ENCODE measurements at places on chromosomes 4 and X.

DNA sequence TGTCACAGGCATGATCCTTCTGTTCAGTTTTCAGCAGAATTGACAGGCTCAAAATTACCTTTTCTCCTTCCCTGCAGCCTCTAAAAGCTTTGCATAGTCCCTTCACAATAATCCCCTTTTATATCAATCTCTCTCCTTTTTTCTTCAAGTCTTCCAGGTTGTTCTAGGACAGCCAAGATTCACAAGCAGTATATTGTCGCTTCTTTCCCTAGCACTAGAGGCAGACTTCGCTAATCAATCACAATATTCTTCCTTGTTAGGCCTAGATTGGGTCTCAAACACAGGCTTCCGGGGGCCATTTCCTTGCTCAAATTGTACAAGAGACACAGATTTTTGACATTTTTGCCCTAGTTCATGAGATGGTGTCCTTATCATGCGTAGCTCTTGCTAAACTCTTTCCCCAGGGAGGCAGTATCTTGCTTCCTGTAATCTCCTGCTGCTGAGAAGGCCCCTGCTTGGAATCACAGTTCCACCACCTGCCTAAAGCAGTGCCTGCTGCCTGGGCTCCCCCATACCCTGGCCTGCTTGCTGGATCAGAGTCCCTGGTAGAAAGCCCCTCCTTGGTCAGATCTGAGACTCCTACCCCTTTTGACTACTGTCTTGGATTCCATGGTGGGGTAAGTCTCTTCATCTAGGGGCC, 57.3 kb downstream of the DMP1 start:
- DNase-seq = no peak

DNA sequence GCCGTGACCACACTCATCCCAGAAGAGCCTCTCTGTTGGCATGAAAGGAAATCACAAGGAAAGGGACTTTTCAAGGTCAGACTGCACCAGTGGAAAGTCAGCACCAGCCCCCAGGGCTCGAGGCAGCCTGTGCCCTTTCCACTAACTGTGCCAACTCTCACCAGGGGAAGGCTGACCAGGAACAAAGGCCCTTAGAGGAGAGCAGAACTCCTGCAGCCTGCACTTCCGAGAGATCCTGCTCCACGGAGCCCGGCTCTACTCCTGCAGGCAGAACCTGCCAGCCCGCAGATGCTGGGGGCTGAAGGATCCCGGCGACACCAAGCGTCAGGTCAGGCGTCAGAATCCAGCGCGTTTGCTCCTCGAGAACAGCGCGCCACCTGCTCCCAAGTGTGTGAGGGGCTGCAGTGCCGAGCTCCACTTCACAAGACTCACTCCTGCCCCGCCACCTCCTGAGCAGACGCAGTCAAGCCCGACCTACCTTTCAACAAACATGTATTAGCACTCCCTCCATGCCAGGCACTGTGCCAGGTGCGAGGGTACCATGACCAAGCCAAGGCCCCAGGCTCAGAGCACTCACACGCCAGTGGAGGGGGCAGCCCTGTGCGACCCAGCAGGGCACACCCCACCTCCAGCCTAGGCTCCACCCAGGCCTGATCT, 13.6 kb upstream of the HELT start:
- no peak for DNase-seq

GRCh38 chr4:124111411-124111810, 601.1 kb downstream of the ANKRD50 start:
- DNase-seq = no peak

- no peak for DNase-seq
Observed at GRCh38 chr4:174882317-174882992, 35.7 kb upstream of the ADAM29 start.

GRCh38 chr4:10102474-10103332, 13.9 kb downstream of the WDR1 start:
- DNase-seq = no peak

GRCh38 chr4:153735906-153736461, 23.8 kb downstream of the RNF175 start:
- DNase-seq = no peak

- DNase-seq = no peak
Observed at GRCh38 chr4:93299118-93299517, 529.4 kb upstream of the ATOH1 start.

DNA sequence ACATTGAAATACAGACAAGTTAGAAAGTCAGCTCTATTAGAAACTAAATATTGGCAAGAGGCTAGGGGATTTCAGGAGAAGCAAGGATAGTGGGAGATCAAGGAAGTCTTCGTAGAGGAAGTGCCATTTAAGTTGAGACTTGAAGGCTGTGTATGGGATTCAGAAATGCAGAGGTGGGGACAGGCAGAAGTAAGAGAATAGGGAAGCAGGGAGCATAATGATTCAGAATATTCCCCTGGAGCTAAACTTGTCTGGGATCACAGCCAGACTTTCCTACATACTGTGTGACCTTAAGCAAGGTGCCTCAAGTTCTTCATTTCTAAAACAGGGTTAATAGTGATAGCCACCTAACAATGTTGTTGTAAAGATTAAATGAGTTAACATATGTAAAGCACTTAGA, 108.8 kb downstream of the DDIT4L start:
- no peak for DNase-seq

GRCh38 chrX:137926090-137926489, 360.2 kb downstream of the ZIC3 start:
- no peak for DNase-seq

DNA sequence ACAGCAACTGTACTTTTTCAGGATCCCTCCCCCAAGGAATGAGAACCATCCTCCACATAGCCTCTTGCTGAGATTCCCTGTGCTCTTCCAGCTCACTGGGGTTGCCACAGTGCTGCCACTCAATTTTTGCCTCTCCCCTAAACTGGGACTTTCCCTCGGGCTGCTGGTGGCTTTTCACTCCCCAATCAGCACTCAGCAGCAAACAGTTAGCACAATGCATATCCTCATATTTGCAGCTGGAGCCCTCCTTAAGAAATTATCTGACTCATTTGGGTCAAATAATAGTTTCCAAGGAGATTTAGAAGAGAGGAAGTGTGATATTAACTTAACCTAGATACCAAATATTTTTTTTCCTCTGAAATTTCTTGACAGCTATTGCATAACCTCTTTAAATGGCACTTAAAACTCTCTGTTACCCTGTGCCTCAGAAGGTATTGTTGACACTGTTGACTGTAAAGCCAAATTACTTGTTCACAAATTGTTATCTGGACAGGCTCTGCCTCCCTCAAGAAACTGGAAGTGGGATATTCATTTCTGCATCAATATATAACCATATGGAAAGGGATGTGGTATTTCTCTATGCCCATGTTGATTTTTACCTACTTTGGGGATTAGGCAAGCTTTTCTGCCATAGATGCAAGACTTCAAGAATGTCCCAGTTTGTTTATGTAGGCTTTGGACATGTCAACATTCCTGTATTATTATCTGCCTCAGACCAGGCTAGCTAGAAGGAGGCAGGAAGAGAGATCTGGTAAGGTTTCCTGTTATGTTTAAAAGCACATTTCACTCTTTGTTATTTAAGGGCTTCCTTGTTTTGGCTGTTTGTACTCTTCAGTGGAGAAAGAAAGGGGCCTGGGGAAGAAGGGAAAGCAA, 58.0 kb downstream of the SEPTIN11 start:
- DNase-seq = no peak

Measured in AG09309 (cell line).